ENCODE measurements at places on chromosomes 16 and 17.

DNA sequence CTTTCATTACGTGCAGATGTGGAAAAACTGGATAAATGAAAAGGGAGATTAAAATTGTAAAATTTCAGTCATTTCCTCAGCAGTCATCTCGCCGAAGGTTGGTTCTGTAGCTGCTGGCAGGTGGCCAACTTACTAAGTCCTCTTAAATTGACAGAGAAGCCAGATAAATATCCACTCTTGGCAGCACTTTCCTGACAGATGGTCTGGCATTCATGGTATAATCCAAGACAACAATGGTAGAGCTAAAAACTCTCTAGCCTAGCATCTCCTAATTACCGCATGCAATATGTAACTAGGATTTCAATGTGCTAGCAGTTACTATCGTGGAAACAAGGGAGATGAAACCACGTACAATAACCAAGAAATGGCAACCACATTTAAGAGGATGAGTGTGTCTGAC is 306.3 kb downstream of the CNTNAP4 start:
- no peak for DNase-seq

GRCh38 chr17:61803216-61803615 is 60.1 kb downstream of the BRIP1 start:
- DNase-seq = no peak

DNA sequence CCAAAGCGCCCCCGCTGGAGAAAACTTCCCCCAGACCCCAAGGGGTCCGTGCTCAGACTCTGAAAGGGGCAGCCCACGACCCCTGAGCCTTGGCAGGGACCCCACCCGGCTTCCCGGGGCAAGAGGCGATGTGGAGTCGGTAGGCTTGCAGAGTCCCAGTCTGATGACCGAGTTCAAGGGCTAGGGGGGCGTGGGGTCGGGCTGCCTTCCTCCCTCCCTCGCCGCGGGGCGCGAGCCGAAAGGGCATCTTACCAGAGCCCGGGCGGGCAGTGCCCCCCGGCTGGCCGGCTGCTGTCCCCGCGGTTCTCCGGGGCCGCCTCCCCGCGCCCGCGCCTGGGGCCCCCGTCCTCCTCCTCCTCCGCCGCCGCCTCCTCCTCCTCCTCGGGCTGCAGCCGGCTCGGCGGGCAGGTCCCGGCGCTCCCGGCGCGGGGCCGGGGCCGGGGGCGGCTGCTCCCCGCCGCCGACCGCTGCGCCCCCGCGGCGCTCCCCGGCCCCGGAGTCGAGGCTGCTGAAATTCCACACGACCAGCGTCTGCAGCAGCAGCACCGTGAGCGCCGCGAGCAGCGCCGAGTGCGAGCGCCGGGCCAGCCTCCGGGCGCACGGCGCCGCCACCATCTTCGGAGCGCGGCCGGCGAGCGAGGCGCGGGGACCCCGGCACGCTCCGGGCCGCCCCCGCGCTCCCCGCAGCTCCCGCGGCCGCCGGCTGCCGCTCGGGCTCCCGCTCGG is 415 bp downstream of the XYLT1 start:
- no peak for DNase-seq

- DNase-seq = no peak
These were observed 42.8 kb downstream of the CMTM4 start for GRCh38 chr16:66653581-66654350.

DNA sequence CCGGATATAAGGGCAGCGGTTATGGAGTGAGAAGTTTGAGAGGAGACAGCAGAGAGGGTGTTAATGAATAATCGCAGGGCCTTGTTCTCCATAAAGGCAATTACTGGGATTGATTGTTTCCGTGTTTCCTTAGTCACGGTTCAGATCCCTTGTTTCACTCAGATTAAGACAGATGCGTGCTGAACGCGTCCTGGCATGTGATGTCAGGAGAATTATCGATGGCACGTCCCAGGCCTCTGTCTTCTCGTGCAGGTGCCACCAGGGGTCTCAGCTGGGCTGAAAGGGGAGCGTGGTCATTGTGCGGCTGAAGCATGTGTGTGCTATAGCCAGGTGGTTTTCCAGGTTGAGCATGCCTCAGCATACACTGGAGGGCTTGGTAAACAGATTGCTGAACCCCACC is 142.4 kb upstream of the NOL11 start:
- DNase-seq = no peak

DNA sequence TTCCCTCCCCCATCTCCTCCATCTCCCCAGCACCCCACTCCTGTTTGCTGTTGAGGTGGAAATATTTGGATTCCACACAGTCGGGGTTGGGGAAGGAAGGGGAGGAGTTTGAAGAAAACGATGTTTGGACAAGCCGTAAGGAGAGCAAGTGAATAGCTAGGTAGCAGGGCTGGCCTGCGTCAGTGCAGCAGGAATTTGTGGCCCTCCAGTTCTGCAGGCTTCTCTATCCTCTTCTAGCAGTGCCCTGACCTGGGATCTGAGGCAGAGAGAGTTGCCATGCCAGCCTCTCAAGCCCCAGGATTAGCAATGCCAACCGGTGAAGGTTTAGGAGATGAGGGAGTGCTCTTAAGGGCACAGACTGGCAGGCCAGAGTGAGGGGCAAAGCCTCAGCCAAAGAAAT is 12.5 kb downstream of the TLCD2 start:
- no peak for DNase-seq

DNA sequence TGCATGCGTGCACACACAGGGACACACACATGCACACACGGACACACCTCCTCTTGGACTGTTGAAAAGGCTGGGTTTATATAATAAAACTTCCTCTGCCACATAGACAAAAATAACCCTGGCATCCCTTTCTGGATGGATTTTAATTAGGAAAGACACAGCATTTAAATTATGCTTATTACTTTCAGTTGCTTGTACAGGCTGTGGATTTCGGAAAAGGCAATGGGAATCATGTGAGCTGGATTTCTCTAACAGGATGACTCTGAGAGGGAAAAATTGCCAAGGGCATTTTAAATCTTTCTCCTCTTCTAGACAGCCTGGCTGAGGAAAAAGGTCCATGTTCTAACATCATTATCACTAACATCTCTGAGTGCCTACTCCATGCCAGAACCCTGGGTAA is 75.9 kb downstream of the HLF start:
- no peak for DNase-seq

- DNase-seq = no peak
These were observed 8.5 kb upstream of the TMEM92 start for GRCh38 chr17:50265690-50266315.

GRCh38 chr17:77995146-77995852 is 36.8 kb downstream of the TNRC6C start:
- DNase-seq = peak; percentile 13

DNA sequence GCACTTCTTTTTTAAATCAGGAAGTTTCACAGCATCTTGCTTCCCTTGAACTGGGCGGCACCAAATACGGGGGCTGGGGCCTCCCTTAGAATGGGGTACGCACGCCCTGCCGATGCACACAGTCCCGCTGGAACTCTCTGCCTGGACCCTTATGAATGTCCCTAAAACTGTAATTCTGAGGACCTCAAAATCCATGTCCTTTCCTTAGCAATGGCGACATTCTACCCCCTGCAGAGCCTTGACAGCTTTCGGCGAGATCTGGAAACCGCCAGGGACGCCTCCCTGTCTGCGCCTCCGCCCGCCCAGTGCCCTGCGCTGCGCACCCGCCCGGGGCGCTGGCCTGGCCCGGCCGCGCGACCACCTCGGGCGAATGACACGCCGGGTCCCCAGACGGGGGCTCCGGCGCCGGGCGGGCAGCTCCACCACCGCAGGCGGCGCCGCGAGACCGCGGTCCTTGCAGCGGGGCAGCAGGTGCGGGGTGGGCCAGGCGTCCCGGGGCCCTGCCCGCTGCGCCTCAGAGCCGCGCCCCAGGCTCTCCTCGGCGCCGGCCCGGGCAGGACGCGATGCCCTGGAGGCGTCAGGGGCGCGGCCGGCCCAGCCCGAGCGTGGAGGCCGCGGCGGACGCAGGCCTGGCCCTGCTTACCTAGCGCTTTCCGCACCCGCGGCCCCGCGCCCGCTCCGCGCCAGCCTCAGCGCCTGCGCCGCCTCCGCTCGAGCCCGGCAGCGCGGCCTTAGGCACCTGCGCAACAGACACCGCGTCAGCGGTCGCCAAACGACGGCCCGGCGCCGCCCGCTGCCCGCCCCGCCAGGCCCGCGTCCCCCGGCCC is 548 bp downstream of the HAGH start:
- DNase-seq = peak; percentile 72

DNA sequence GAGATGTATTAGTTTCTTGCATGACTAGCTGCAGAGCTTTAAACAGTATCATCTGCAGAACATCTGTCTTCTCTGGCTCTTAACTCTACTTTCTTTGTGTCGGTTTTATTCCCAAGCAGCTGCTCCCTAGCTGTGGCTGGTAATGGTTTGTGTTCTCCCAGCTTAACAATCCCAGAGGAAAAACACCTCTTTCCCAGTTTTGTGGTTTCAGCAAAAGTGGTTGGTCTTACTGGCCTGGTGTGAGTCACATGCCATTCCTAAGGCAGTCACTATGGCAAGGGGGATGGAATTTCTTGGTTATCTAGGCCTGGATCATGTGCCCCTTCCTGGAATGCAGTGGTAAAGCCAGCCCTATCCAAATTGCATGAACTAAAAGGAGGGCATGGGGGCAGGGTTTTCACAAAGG is 27.5 kb downstream of the OMG start:
- DNase-seq = no peak

- no peak for DNase-seq
These were observed 89.5 kb downstream of the MRC2 start for GRCh38 chr17:62716834-62717588.

DNA sequence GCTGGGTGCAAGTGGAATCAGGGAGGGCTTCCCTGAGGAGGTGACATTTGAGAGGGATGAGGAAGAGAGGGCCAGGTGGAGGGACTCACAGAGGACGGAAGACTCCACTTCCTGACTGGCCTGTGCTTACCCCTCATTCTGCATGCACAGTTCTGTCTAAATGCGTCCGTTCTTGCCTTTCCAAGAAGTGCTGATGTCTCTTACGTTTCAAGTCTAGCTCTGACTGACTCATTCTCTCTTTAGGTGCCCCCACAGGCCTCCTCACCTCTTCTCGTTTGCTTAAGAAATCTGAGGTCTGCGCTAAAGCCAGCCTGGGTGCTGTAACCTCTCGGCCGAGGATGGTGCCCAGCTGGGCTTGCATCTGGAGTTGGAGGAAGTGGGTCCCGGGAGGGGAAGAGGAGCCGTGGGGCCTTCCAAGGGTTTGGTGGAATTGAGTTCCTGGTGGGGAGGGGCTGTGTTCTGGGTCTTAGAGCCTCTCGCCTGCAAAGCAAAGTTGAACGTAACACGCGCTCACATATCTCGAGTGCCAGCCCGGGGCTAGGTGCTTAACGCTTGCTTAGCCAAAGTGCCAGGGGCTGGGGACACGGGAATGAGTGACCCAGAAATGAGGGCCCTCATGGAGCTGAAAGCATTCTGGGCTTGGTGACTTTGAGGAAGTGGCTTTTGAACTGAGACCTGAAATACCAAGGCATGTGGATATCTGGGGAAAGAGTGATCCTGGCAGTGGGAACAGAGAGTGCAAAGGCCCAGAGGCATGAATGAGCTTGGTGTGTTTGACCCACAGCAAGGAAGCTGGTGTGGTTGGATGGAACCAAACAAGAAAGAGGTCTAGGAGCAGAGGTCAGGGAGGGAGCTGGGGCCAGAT is 4.8 kb downstream of the IL4R start:
- DNase-seq = peak; percentile 89

DNA sequence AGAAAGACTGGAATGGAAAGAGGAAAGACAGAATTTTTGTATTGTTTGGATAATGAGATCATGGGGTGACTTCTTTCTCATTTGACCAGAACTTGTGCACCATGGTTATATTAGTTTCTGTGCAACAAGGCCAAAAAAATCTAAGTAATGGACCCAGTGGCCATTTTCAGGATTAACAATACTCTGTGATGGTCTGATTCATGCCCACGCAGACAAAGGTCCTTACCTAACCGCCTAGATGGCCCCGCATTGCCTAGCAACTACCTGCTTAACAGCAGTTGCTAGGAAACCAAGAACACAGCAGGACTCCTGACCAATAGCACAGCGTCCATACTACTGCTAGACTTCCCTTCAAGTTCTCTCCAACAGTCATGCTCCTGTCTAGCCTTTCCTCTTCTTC is 22.4 kb downstream of the MIS12 start:
- no peak for DNase-seq

DNA sequence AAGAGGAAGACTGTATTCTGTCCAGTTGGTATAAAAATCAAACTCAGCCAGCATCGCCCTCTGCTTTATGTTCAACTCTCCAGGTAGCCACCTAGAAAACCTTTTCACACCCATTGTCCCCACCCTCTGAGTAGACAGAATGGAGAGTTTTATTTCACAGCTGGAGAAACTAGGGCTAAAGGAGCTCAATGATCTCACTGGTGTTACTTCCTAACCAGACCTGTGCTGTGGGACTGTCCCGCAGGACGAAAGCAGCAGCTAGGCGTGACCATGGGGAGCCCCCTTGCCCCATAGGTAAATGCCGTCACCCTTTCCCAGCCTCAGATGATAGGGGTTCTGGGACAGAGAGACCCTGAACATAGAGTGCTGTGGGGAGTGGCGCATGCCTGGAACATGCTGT is 67.7 kb downstream of the CYLD start:
- no peak for DNase-seq

DNA sequence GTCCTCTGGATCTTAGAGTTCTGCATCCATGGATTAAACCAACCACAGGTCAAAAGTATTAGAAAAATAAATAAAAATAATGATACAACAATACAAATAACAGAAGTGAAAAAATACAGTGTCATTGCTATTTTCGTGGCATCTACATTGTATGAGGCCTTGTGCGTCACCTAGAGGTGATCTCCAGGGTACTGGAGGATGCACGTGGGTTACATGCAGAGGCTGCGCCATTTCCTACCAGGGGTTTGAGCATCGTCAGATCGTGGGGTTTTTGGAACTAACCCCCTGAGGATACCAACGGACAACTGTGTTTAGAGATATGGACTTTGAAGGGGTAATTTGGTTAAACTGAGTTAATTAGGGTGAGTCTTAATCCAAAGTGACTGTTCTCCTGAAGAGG is 224.7 kb downstream of the ENGASE start:
- no peak for DNase-seq

- no peak for DNase-seq
These were observed 132.2 kb upstream of the TNRC6C start for GRCh38 chr17:77826132-77826873.
